SJSA1 (cell line): ENCODE measurements at places on chromosomes 6 and 20. TPM values are rescaled to one million over a fixed set of nuclear protein-coding genes. Genes with fewer than 3 reads are reported as not detected.

Gene IL17F
- not detected in 2 replicates for total RNA-seq

Gene GLP1R
- total RNA-seq: not detected in 2 replicates

DNA sequence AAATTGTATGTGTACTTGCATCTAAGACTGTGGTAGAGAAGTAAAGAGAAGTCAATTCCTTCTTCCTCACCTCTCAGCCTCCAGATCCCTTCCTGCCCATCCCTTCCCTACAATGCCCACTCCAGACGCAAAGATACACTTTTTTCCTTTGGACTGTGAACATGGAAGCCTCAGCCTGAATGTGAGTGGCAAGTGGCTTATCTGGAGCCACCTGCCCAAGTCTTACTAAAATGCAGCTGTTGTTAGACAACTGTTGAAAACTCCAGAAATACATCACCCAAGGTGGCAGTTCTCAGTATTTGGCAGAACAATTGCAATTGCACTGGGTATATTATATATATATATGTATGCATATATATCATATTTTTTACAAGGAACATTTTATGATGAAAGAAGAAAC is 7.5 kb downstream of the VGLL2 start:
- H3K27me3 ChIP-seq: peaks cover 20% of the 10 kb centered on the region
- H3K4me1 ChIP-seq: no peaks in the 10 kb centered on the region
- no peak for DNase-seq
- H3K27ac ChIP-seq: no peak overlapping the region
- H3K36me3 ChIP-seq: no peaks in the 10 kb centered on the region
- no peak overlapping the region for H3K4me3 ChIP-seq

GRCh38 chr6:24126586-24127192 is 674 bp downstream of the NRSN1 start:
- H3K36me3 ChIP-seq: no peaks in the 10 kb centered on the region
- H3K4me3 ChIP-seq: no peak overlapping the region
- H3K27ac ChIP-seq: no peak overlapping the region
- no peak for DNase-seq
- no peaks in the 10 kb centered on the region for H3K27me3 ChIP-seq
- no peaks in the 10 kb centered on the region for H3K4me1 ChIP-seq
